Stimulated activated CD4-positive, alpha-beta T cell treated with anti-CD3 and anti-CD28 coated beads, Interleukin-4, amount 100 ng/mL, for 1 hour (primary cell): ENCODE measurements at places on chromosomes 1 and 21.

GRCh38 chr21:43370888-43371570 is 55.9 kb downstream of the SIK1 start:
- no peak for DNase-seq

DNA sequence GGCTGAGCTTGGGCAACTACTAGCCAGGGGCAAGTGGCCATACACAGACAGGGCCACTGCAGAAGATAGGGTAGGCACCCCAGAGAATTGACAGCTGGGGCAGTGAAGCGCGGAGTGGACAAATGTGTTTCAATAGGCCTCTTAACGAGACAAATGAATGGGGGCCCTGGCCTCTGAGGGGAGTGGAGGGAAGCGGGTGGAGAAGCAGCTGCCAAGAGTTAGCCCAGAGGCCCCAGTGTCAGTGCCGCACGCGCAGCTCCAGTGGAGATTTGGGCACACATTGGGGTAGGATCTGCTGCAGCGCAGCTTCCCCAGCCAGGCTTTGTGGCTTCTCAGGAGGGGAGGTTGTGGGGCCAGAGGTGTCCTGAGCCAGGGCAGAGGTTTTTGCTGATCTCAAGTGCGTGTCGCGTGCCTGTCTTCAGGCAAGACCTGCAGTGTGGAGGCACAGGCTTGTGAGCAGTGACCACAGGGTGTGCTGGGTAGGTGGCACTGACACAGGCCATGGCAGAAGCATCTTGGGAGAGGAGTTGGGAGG is 16.9 kb downstream of the PTPRF start:
- DNase-seq = no peak

DNA sequence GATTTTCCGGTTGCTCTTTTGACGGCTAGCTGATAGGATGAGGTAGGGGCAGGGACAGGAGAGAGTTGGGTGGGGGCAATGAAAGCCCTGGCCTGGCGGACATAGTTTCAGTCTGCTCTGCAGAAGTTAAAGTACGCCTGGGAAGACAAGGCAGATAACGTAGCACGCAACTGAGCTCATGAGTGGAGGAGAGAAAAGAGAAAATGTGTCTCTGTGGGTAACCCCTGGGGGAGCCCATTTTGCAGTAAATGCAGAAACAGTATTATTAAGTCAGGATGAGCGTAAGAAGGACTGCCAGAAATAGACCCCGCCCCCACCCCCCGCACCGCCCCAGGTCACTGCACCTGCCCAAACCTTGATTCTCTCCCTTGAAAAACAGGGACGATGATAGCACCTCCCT is 51.7 kb upstream of the TARBP1 start:
- DNase-seq = no peak

DNA sequence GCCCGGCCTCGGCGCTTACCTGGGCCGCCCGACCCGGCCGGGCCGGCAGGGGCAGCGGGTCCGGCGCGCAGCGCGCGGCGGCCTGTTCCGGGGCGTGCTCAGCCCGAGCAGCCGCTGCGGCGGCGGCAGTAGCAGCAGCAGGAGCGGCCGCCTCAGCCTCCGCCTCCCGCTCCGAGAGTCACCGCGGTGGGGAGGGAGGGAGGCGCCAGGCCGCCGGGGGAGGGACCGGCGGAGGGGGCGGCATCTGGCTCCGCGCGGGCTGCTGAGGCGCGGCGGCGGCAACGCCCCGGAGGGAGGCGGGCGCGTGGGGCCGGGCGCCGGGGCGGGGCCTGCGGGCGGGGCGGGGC is at the start of gene CTNNBIP1:
CTNNBIP1 (minus strand) TSS at position 194 of the 347 bp plus-strand sequence. CDS start 38,205 bp downstream, outside the sequence.
- no peak for DNase-seq
